NCI-H510A (cell line): ENCODE measurements at places on chromosomes 2 and 18.

DNA sequence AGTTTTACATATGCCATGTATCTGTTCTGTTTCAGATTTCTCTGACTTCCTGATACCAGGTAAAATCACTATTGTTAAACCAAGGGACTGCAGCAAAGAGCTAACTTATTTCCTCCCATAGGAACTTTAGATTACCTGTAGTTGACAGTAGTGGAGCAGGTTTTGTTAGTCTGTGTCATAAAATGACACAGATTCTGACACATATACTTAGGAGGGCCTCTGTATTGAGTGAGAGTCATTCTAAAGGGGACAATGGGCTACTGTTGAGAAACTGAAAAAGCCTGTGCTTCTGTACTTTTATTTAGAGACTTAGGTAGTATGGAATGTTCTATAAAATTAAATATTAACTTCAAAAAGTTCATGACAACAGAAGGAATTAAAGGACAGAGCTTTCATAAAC is 48.2 kb downstream of the KCMF1 start:
- no peak for DNase-seq

- peak; percentile 12 for DNase-seq
These were observed 300.0 kb upstream of the SMIM21 start for GRCh38 chr18:75727456-75727855.

GRCh38 chr2:214203214-214203613 is 207.6 kb upstream of the VWC2L start:
- DNase-seq = no peak

GRCh38 chr2:176126929-176127773 is 2.4 kb upstream of the HOXD8 start:
- DNase-seq = no peak
